ENCODE measurements at places on chromosomes 1 and 21.

DNA sequence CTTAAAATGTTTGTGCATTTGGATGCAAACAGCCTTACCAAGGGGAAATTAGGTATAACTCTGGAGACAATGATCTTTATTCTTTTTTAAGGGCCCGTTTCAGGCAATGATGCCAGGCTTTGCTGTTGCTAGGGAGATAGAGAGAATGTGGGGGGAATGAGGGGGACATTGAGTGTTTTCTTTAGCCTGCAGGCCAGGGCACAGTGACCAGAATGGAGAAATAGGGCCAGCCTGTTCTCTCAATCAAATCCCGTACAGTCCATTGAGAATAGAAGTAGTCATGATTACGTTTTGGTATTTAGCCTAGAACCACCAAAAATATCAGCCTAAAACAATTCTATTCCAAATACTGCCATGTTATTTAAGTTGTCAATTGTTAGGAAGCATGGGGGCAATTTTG, 49.0 kb downstream of the RGS7 start:
- DNase-seq = no peak

- no peak for DNase-seq
These were observed 897 bp downstream of the SLC25A24 start for GRCh38 chr1:108199201-108199691.

GRCh38 chr1:93172778-93173177, 7.4 kb downstream of the TMED5 start:
- DNase-seq = no peak

GRCh38 chr1:191702124-191702523, 456.1 kb upstream of the RGS18 start:
- DNase-seq = no peak

- peak; percentile 66 for DNase-seq
These were observed at the start of gene RAB42 for GRCh38 chr1:28591708-28592320. RAB42 (plus strand) TSS chr1:28592265; CDS start chr1:28592512, 247 bp downstream.

GRCh38 chr1:15322648-15323350, 75.8 kb downstream of the FHAD1 start:
- peak; percentile 53 for DNase-seq

DNA sequence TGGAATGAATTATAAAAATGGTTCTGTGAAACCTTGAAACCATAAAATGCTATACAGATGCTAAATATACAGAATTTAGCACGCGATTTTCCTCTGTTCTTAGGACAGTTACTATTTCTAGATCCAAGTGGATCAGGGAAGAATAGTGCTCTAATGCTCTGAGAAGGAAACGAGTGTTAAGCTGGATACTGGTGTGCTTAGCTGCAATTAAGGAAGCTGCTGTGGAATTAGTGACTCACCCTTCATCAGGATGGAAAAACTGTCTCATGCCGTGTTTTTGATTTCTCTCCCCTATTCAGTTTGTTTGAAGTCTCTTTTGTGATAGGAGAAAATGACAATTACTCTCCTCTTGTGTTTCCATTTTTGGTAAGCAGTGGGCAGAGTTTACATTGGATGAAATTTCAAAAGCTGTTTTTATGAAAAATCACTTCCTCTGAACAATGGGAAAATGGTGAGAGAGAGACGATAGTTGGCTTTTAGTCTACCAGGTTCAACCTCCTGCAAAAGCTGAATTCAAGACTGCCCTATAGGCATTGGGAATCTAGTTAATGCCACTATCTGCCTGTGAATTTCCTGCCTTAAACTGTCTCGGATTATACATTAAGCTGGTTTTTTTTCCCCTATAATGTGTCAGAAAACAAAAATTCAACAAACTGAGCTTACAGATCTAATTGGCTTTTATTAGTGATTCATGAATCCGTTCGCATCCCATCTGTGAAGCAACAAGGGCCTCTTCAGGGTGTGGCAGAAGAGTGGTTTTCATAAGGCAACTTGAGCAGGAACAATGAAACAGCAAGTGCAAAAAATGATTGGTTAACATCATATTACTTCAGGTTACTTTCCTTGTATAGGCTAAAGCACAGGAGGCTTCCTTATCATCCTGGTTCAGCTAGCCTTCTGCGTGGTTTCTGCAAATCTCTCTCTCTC, 179.8 kb downstream of the ST6GALNAC3 start:
- DNase-seq = no peak

DNA sequence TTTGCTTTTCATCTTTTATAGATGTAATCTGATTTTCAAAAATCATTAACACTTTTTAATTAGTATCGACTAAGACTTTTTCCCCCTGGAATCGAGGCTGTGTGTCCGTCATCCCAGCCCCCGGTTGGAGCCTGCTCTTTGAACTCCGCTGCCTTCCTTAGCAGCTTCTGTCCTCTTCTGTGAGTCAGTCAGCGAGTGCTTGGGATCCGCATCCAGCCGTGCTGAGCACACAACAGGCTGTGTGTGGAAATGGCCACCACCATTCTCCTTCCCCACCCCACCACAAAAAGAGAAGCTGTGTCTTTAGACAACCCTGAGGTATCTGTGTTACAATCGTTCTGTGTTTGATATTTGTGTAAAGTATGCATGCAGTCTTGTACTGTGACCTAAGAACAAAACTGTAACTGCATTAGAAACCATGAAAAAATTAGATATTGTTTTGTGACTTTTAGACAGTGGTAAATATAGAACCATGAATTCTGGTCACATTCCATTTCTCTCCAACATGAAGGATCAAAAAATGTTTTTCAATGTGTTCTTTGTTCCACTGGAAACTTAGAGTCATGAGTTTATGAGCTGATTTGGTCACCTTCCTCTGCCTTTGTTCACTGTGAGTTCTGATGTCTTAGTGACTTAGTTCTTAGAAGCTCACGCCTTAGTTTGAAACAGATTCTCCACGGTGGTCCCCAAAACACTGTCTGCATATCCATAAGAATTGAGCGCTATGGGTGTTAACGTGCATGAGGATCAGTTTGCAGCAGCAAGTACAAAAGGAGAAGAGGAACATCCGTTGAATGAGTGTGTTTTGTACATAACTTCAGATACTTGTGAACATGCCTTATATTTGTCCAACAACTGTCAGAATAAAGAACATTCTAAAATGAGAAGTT, 64.7 kb downstream of the VPS26C start:
- DNase-seq = no peak

- DNase-seq = no peak
These were observed 9.1 kb upstream of the METTL13 start for GRCh38 chr1:171772312-171772711.

- no peak for DNase-seq
These were observed 84.4 kb downstream of the NIBAN1 start for GRCh38 chr1:184889902-184890301.

DNA sequence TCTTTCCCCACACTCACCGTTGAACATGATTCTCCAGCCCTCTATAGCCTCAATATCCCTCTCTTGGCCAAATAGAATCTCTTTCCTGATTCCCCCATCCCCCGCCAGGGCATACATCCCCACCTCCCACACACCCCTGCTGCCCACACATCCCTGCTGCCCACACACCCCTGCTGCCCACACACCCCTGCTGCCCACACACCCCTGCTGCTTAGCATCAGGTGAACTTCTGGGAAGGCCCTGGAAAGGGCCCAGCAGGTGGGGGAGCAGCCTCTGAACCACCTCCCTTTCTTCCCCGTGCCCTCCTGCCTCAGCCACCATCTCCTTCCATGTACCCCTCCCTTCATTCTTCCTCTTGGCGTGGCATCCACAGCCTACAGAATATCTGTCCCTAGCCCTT, 15.9 kb upstream of the IFNLR1 start:
- DNase-seq = no peak

All from WERI-Rb-1 (cell line).